ENCODE measurements at places on chromosomes 3 and 15.

- DNase-seq = no peak
Observed at GRCh38 chr3:126184465-126185000, 4.1 kb upstream of the ALDH1L1 start.

DNA sequence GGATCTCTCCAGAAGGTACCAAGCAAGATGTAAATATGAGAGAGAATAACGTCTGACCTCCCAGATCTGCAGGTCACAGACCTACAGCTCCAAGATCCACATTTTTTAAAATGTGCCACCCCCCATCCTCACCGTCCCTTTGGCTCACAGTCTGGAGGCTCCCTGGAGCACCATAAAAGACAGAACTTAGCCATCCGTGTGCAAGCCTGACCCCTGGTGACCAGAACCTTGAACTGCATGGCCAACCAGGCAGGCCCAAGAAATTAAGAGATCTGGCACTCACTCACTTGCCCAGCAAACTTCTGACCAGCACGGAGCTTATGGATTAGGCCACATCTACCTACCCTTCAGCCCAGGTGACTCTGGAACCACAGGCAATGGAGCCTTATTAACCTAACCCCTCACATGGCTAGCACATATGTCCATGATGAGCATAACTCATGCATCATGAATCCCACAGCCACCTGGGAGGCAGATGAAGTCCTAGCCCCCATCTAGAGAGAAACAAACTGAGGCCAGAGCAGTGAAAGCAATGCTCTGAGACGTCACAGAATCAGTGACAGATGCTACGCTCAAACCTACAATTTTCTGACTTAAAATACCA is 275.3 kb downstream of the UACA start:
- peak; percentile 22 for DNase-seq

GRCh38 chr3:194664857-194665256 is 7.1 kb downstream of the LSG1 start:
- no peak for DNase-seq

- no peak for DNase-seq
Observed at GRCh38 chr15:65038836-65039235, 6.4 kb upstream of the SLC51B start.

GRCh38 chr3:194866236-194866635 is 180.6 kb downstream of the FAM43A start:
- DNase-seq = no peak

GRCh38 chr3:188472336-188472735 is 318.4 kb downstream of the LPP start:
- no peak for DNase-seq

DNA sequence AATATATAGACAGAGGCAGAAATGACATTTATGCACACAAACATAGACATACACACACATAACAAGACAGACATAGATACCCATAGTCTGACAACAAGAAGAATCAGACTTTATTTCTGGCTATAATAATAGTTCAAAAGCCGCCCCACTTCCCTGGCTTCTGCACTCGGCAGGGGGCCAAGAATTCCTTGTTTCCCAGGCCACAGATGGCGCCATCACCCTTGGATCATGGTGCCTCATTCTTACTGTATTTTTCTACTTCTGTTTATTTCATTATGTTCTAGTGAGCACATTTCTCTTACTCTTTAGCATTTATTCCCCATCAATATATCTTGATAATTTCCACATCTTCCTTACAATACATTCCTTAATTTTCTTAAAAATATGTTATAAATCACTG is 387.5 kb downstream of the NLGN1 start:
- DNase-seq = no peak

DNA sequence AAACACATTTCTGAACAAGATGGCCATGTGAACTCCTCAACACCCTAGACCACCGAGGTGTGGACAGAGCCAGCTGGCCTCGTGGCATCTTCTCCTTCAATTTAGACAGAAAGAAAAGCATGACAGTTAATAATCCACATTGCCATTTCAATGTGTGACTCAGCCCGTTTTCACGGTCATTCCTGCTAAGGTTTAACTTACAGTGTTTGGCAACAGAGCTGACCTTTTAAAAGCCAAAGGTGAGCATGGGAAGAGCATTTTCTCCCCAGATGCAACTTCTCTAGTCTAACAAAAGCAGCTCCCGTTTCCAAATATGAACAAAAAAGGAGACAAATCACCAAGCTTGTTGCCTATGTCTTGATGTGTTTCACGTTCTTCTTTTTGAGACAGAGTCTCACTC is 417.6 kb upstream of the WNT5A start:
- no peak for DNase-seq

DNA sequence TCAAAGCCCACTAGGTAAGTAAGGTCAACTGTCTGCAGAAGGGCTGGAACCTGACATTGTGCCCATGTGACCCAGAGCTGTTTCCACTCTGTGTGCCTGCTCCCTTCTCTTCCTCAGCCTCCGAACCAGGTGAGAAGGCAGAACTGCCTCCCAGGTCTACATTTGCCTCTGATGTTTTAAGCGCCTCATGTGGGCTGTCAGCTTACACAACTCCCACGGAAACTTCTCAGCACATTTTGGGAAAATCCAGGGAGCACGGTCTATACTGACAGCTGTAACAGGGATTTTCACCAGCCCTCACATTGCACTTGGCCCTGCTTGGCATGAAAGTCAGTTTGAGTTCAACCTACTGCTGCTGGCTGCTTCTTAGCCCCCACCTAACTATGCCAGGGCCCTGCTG is 46.9 kb upstream of the SLC24A5 start:
- no peak for DNase-seq

DNA sequence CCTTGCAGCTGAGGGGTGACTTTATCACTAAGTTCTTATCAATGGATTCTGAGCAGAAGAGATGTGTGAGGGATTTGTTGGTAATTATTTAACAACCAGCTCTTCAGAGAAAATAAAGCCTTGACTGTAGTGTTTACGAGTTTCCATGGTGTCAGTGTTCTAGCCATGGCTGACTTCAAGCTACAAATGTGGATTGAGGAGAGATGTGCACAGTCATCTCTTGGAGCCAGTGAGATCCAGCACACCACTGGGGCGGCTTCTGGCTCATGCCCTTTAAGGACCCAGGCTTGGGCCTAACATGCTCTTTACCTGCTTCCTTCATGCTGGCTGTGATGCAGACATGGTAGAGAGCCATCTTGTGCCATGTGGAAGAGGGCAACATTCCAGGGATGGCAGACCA is 145.6 kb upstream of the MRPS22 start:
- DNase-seq = no peak

DNA sequence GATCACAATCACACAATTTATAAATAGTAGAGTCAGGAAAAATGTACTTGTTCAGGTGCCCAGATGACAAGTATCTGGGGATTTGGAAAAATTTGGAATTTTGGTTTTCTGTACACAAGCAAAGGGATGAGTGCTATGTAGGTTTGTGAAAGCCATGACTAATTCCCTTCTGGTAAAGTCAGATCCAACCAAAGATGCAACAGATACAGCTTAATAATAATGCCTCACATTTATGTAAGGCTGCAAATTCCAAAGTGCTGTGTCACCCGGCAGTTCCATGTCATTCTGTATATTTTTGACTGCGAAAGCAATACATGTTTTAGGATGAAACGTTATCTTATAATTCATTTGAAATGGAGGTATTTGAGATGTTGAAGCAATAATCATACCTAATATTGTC is 102.7 kb upstream of the AGBL1 start:
- DNase-seq = no peak

GRCh38 chr3:41503998-41504623 is 304.8 kb downstream of the CTNNB1 start:
- no peak for DNase-seq

DNA sequence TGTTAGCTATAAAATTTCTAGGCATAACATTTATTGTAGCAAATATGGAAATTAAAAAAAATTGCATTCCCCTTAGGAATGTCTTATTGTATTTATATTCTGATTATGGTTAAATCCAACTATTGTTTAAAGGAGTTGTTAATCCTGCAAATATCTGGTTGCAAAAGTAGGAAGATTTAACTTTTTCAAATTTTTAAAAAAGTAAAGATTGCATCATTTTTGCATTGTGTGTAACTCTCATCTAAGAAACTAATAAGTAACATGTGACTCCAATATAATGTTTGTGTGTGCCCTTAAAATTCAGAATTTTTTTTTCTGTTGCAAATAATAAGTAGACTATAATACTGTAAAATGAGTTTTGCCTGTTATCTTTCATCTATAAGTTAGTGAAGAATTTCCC is 204.1 kb upstream of the DPH6 start:
- no peak for DNase-seq

DNA sequence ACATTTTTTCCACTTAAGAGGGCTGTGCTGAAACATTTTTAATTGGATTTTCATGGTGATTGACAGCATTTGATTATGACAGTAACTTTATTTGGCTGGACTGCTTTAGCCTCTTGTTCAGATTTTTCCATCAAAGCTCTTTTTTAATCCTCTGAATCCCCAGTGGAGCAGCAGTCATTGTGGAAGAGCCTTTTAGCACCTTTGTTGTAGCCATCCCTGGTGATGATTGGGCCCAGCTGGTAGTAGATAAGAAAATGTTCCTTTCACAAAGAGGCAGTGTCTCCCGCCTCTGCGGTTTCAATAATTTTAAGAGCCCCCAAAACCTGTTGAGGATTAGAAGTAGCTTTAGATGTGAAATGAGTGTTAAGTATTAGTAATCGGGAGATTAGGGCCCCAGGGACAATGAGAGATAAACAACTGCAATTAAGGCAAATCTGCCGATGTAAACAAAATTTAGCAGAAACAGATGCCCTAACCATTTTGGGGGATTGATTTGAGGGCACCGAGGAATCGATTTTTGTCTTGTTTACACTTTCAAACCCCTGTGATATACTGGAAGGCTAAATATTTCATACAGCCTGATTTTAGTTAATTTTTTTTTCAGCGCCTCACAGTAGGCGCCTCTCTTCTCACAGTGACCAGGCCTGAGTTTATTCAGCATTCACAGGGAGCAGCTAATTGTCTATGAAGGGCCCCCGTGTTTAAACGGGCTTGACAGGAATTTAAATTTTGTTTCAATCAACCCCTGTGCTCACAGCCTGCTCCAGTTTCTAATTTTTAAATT is 43.2 kb upstream of the SKOR1 start:
- no peak for DNase-seq

DNA sequence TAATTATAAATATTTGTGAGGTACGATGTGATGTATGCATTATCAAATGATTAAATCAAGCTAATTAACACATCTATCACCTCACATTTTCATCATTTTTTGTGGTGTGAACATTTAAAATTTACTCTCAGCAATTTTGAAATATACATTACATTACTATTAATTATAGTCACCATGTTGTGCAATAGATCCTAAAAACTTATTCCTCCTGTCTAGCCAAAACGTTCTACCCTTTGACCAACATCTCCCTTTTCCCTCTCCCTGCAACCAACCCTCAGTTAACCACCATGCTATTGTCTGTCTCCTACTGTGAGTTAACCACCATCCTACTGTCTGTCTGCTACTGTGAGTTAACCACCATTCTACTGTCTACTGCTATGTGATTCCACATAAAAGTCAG is 20.7 kb upstream of the SLMAP start:
- DNase-seq = no peak

DNA sequence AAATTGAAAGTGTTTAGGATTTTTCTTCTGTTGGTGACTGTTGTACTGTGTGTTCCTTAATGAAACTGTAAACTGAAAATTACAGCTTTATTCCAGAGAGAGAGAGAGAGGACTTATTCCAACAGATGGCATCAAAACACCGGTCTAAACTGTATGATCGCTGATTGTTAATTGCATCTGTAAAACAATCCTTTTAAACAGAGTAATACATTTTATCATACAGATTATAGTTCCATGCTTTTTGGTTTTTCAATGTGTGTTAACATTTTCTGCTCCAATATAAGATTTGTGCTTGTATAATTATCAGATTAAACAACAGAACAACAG is 289.7 kb upstream of the DNAJC19 start:
- DNase-seq = no peak
